ENCODE measurements at places on chromosomes 7 and 10. TPM values are rescaled to one million over a fixed set of nuclear protein-coding genes. Genes with fewer than 3 reads are reported as not detected.

Gene PKD2L1
- total RNA-seq, result not detected

Gene PDAP1
- total RNA-seq, result 180 TPM

GRCh38 chr7:20304366-20304765 lies 26.3 kb upstream of the ITGB8 start:
- no peak for DNase-seq
- H3K27me3 ChIP-seq, result no peaks in the 10 kb centered on the region
- H3K4me1 ChIP-seq, result peaks cover 5% of the 10 kb centered on the region
- H3K36me3 ChIP-seq, result no peaks in the 10 kb centered on the region
- H3K27ac ChIP-seq, result no peak overlapping the region
- no peak overlapping the region for H3K4me3 ChIP-seq

DNA sequence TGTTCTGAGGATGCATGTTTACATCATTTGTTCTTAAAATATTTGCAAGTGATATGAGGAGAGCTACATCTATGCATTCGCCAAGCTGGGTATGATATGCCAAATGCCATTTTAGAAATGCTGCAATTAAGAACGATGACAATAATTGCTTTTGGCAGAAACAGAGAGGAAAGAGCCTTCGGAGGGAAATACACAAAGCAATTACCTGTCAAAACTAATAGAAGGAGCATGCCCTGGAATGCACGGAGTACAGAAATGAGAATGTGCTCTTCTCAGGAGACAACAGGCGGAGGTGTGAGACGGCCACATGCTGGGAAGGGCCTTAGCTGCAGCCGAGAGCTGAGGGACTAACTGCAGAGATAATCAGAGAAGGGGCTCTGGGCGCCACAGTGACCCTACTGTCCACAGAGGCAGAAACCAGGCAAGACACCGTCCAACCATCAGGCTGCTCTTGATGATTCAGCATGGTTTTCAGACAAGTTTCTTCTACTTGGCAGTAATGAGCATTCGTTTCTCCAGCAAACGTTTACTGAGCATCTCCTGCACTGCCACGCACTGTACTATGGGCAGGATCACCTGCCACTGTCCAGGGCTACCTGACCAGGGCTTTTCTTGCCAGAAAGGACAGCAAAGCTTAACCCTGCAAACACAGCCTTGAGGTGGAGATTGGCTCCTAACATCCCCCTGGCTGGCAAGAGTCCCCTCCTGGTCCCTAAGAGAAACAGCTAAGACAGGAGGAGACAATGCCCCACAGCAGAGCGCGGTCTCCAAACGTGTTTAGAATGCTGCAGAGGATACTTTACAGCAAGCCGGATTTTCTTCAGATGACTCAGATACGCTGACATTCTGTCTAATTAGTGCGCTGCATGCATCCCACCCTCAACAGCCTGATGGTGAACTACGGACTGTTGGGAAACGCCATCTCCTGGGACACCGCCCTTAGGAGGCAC lies 18.1 kb downstream of the VIPR2 start:
- no peaks in the 10 kb centered on the region for H3K4me1 ChIP-seq
- H3K4me3 ChIP-seq, result no peak overlapping the region
- H3K27me3 ChIP-seq, result peaks cover 92% of the 10 kb centered on the region
- no peaks in the 10 kb centered on the region for H3K36me3 ChIP-seq
- no peak overlapping the region for H3K27ac ChIP-seq
- no peak for DNase-seq

- no peak overlapping the region for H3K4me3 ChIP-seq
- no peaks in the 10 kb centered on the region for H3K36me3 ChIP-seq
- H3K4me1 ChIP-seq, result no peaks in the 10 kb centered on the region
- H3K27me3 ChIP-seq, result peaks cover 8% of the 10 kb centered on the region
Observed at GRCh38 chr7:104272767-104273384, 55.5 kb upstream of the LHFPL3 start.

Gene UBTD1
- total RNA-seq, result 17.1 TPM

DNA sequence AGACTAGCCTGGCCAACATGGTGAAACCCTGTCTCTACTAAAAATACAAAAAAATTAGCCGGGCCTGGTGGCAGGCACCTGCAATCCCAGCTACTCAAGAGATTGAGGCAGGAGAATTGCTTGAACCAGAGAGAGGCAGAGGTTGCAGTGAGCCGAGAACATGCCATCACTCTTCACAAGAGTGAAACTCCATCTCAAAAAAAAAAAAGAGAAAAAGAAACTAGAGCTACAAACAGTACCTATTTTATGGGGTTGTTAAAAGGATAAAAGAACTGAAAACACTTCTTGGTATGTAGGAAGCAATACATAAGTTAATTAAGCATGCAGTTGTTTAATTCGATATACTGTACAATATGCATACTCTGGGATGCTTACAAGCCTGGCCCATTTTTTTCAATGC lies 216.9 kb downstream of the SORCS1 start:
- no peaks in the 10 kb centered on the region for H3K4me1 ChIP-seq
- no peaks in the 10 kb centered on the region for H3K27me3 ChIP-seq
- no peak overlapping the region for H3K27ac ChIP-seq
- DNase-seq, result no peak
- H3K4me3 ChIP-seq, result no peak overlapping the region

All from PC-9 (cell line).